ENCODE measurements at places on chromosomes 1 and 21.

DNA sequence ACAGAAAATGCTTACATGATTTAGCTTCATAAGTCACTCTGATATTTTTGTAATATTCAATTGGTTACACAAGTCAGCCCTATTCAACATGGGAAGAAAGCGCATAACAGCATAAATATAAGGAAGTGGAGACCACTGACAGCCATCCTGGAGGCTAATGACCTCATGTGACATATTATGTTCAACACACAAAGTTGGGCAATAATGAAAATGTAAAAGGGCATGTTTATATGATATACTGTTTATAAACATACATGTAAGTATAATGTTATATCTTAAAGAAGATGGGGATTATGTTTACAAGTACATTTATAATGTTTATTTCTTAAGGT is 30.2 kb downstream of the EVI5 start:
- DNase-seq, result no peak

- no peak for DNase-seq
These were observed 486.3 kb downstream of the NEGR1 start for GRCh38 chr1:71796006-71796405.

DNA sequence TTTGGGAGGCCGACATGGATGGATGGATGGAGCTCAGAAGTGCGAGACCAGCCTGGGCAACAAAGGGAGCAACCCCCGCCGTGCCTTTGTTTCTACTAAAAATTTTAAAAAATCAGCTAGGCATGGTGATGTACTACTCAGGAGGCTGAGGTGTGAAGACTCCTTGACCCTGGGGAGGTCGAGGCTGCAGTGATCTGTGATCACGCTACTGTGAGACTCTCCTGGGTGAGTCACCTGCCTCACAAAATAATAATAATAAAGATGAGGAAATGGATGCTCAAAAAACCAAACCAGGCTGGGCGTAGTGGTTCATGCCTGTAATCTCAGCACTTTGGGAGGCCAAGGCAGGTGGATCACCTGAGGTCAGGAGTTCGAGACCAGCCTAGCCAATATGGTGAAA is 19.2 kb downstream of the DSTYK start:
- DNase-seq, result no peak

DNA sequence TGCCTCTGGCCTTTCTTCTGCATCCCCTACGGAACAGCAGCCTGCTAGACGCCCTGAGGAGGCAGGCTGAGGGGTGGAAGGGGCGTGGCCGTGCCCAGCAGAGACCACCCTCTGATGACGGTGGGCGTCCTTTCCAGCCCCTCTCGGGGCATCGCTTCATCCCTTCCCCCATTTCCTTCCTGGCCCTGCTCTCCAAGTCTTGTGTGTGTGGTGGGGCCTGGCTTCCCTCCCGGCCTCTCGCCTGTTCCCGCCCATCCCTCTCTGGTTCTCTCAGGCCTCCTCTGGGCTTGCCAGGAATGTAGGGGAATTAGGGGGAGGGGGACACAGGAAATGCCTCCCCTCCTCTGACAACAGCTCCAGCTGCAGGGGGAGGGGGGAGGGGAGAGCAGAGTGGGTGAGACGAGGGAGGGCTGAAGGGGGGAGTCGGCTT is 51.1 kb downstream of the SKI start:
- no peak for DNase-seq

GRCh38 chr1:63890468-63890867 is 116.7 kb downstream of the ROR1 start:
- DNase-seq, result no peak

GRCh38 chr1:8439015-8439702 is 121.2 kb downstream of the SLC45A1 start:
- peak; percentile 79 for DNase-seq

DNA sequence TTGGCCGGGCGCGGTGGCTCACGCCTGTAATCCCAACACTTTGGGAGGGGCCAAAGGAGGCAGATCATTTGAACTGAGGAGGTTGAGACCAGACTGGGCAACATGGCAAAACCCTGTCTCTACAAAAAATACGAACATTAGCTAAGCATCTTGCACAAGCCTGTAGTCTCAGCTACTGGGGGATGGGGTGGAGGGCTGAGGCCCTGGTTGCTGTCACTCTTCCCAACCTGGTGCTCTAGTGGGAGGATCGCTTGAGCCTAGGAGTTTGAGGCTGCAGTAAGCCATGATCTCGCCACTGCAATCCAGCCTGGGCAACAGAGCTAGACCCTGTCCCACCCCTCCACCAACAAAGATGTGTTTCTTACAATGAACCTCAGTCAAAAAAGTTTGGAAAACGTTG is 2.8 kb downstream of the PHGDH start:
- no peak for DNase-seq

- DNase-seq, result no peak
These were observed at the start of gene FCAMR for GRCh38 chr1:206970446-206970845. Gene FCAMR (minus strand): TSS chr1:206970460. CDS start chr1:206970125, 335 bp downstream.

- DNase-seq, result no peak
These were observed 74.6 kb downstream of the CD247 start for GRCh38 chr1:167443757-167444156.

DNA sequence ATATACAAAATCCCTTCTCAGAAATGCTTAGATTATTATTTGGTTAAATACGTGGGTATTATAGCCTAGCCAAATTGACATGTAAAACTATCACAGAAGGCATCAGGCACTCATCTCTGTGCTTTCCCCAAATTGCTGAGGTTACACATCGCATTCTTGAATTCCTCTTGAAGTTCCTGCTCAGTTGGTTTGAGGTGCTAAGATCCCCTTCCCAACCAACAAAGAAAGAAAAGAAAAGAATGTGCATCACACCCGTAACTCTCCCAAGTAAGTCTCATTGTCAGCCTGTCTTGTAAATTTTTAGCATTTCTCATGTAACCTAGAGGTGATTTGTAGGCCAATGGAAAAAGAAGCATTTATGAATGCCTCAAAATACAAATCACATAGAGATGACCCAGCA is 539.2 kb upstream of the PRMT6 start:
- DNase-seq, result no peak

GRCh38 chr1:212691561-212692071 is 8.0 kb downstream of the BATF3 start:
- DNase-seq, result no peak

DNA sequence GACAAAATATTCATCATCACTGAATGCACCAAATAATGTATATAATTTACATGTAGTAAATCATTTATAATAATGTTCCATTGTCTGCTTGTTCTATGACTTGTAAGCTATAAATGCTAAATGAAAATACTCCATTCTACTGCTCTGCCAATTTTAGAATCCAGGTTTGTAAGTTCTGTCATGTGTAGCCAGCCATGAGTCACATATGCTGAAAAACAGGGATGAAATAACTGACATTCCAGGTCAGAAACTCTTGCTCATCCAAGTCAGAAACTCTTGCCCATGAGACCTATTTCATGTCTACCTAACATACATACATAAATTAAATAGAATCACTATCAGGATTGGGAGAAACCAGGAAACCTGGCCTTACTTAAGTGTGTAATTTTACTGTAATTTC is 95.6 kb downstream of the ASH1L start:
- DNase-seq, result no peak

DNA sequence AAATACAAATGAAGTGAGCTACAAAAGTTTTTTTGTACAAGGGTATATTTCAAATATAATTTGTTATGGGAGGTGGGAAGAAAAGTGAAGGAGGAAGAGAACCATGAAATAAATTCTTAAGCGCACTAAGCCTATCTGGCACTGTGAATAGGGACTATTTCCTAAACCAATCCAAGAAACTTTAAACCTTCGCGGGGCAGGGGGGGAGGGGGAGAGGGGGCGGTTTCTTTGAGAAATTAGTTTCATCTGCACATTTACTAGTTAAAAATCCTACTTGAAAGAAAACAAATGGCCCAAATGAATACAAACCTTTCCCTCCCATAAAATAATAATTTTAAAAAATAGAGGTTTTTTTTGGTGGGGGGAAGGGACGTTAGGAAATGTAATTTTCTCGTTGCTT is 364 bp downstream of the GOLPH3L start:
- no peak for DNase-seq

DNA sequence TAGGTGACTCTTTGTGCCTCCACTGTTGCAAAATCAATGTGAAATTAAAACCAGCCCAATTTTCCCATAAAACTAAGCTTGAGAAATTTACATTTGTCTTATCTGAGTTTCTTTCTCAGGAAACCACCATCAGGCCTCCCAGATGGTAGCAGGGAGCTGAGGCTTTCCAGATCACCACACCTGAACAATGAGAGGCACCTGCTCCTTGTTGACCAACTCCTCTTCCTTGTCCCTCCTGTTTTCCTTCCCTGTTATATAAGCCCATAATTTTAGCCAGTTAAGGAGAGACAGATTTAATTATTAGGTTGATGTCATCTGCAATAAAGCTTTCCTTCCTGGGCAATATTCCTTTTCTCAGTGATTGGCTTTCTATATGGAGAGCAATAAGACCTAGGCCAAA is 32.0 kb upstream of the C1orf185 start:
- DNase-seq, result no peak

GRCh38 chr1:143643148-143643885 is 328.5 kb downstream of the FAM72C start:
- no peak for DNase-seq

DNA sequence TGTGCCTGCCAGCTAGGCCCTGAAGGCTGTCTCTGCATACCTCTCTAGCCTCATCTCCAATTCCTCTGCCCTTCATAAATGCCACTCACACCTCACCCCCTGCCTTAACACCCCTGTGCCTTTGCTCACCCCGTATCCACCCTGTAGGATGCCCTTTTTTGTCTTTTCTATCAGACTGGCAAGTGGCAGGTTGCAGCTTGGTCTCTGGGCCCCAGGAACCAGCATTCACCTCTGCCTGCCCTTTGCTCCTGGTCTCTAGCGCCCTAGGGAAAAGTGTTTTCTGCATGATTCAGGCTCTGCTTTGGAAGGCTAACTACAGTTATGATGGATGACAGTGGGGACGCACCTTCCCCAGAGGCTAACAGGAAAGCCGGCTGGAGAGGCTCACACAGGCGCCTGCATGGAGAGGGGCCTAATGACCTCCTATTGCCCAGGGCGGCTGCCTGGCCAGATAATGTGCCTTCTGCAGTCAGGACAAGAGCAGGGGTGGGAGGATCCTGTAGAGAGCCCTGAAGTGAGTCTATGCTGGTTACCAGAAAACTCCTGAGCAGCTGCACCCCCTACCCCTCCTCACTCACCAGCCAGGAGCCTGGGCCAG is 11.2 kb downstream of the KANK4 start:
- DNase-seq, result no peak

GRCh38 chr1:68384321-68384813 is 65.4 kb downstream of the RPE65 start:
- DNase-seq, result no peak

DNA sequence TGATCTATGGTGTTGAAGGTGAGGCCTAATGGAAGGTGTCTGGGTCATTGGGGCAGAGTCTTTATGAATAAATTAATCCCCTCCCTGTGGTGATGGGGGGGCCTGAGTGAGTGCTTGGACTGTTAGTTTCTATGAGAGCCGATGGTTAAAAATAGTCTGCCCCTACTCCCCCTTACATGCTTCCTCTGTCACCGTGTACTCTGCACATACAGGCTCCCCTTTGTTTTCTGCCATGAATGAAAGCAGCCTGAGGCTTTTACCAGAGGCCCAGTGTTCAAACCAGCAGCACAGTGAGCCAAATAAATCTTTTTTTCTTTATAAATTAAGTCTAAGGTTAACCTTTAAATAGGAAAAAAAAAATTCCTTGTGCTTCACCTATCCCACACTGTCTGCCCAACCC is 657.0 kb downstream of the AMY1C start:
- DNase-seq, result no peak

GRCh38 chr1:162676087-162676486 is 43.8 kb downstream of the DDR2 start:
- no peak for DNase-seq

DNA sequence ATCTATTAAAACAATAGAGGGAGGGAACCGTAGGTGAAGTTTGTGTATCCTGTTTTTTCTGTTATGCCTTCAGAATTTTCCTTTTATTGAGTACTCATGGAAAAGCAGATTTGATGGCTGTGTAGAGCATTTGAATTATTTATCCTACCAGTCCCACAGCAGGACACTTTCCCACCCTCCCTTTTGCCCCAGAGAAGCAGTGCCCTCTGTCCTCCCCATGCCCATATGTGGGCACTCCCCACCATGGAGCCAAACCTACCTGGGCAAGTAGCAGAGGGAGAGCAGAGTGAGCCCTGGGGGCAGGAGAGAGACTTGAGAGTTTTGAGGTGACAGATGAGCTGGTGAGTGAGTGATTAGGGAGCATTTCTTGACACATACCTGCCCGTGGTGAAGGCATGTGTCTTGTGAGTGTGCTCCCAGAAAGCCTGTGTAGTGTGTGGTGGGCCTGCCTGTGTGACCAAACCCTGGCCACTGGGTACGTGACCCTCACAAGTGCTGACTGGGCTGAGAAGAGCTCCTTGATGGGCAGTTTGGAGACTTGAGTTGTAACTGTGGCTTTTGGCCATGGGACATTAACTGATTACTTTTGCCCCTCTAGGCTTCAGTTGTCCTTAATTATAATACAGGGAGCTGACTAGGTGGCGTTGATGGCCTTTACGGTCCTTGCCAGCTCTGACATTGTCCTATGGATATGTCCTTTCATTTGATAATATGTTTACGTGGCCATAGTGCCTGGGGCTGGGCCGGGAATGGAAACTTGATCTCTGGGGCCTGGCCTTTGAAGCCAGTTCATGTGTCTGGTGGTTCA is 3.6 kb downstream of the PSEN2 start:
- no peak for DNase-seq

- no peak for DNase-seq
These were observed 13.1 kb upstream of the SLC1A7 start for GRCh38 chr1:53155534-53155933.

- DNase-seq, result no peak
These were observed 145.8 kb upstream of the SYT6 start for GRCh38 chr1:114299331-114299975.

GRCh38 chr1:204615881-204616280 is 69.7 kb downstream of the LRRN2 start:
- no peak for DNase-seq

- no peak for DNase-seq
These were observed 37.2 kb upstream of the CITED4 start for GRCh38 chr1:40899230-40899870.

DNA sequence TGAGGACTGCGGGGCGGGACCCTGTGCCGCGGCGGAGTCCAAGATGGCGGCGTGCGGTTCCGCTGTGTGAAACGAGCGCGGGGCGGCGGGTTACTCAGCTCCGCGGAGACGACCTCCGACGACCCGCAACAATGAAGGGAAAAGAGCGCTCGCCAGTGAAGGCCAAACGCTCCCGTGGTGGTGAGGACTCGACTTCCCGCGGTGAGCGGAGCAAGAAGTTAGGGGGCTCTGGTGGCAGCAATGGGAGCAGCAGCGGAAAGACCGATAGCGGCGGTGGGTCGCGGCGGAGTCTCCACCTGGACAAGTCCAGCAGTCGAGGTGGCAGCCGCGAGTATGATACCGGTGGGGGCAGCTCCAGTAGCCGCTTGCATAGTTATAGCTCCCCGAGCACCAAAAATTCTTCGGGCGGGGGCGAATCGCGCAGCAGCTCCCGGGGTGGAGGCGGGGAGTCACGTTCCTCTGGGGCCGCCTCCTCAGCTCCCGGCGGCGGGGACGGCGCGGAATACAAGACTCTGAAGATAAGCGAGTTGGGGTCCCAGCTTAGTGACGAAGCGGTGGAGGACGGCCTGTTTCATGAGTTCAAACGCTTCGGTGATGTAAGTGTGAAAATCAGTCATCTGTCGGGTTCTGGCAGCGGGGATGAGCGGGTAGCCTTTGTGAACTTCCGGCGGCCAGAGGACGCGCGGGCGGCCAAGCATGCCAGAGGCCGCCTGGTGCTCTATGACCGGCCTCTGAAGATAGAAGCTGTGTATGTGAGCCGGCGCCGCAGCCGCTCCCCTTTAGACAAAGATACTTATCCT is 430 bp downstream of the RBM15 start:
- peak; percentile 83 for DNase-seq

- no peak for DNase-seq
These were observed 308.1 kb downstream of the ADGRL2 start for GRCh38 chr1:82108843-82109242.
